Stimulated activated CD8-positive, alpha-beta memory T cell treated with anti-CD3 and anti-CD28 coated beads, Interleukin-7, amount 100 ng/mL, for 1 hour (primary cell): ENCODE measurements at places on chromosomes 1 and 21.

GRCh38 chr1:224734261-224734935 lies 118.3 kb downstream of the CNIH3 start:
- DNase-seq: no peak

DNA sequence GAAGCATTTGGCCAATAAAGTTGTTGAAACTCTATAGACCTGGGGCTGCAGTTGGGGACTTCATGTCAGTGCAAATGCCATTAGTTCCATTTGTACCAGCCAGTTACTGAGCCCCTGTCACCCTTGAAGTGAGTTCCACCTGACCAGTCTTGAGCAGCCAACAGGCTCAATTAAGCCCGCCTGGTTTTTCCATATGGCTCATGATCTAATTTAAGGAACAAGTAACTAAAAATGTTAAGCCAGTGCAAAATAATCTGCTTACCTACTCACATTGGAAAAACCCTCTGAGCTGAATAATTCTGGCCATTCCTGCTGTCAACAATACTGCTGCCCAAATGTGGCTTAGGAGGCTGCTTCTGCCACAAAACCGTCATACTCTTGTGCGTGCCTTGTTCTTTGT lies 21.6 kb downstream of the NSUN4 start:
- DNase-seq: no peak

GRCh38 chr1:26234644-26235370 lies 807 bp downstream of the CEP85 start:
- no peak for DNase-seq

GRCh38 chr1:85583611-85584263 lies 3.2 kb downstream of the CCN1 start:
- no peak for DNase-seq

DNA sequence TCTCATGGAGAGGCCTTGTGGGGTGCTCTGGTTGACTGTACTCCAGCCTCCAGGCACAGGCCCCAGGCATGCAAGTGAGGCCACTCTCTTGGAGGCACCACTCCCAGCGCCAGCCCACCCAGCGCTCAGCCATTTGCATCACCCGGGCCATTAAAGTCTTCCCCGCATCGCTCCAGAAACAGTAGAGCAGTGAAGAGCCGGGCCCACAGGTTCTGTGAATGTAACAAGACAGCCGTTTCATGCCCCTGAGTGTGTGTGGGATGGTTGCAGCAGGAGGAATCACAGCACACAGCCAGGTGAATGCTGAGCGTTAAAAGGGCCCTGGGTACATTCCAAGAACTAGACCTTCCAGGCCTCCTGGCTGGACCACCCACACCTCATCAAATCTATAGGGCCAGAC lies 19.0 kb upstream of the CD2 start:
- DNase-seq: no peak

DNA sequence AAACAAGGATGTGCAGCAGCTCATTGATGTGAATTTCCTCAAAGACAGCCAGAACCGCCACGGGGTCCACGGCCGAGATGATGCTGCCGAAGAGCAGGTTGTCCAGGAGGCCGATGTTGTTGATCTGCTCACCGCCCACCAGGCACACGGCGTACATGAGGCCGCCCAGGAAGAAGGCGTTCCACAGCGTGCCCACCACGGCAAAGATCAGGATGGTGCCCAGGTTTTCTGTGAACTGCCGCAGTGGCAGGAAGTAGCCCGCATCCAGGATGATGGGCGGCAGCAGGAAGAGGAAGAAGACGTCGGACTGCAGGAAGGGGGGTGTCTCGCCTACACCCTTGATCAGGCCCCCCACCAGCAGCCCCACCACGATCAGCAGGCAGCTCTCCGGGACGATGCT lies 41.1 kb downstream of the SLC9A1 start:
- no peak for DNase-seq

- DNase-seq: no peak
Measured at GRCh38 chr1:154871374-154871773, 1.3 kb upstream of the KCNN3 start.
